Daoy (cell line): ENCODE measurements at places on chromosomes 12 and 14. TPM values are rescaled to one million over a fixed set of nuclear protein-coding genes. Genes with fewer than 3 reads are reported as not detected.
A peak's percentile ranks its signal among the peaks of the same experiment; 100 is the strongest.

- DNase-seq: no peak
Observed at GRCh38 chr14:76713121-76713520, 48.1 kb upstream of the VASH1 start.

GRCh38 chr12:106867651-106868050, 88.1 kb upstream of the TMEM263 start:
- DNase-seq: no peak

GRCh38 chr14:24607081-24607480, 2.4 kb downstream of the GZMH start:
- no peak for DNase-seq

The CCDC175 gene
- total RNA-seq: 0.12 TPM in 1 of 2 replicates, not detected in the other

- no peak for DNase-seq
Observed at GRCh38 chr12:105814283-105814682, 324.5 kb downstream of the NUAK1 start.

DNA sequence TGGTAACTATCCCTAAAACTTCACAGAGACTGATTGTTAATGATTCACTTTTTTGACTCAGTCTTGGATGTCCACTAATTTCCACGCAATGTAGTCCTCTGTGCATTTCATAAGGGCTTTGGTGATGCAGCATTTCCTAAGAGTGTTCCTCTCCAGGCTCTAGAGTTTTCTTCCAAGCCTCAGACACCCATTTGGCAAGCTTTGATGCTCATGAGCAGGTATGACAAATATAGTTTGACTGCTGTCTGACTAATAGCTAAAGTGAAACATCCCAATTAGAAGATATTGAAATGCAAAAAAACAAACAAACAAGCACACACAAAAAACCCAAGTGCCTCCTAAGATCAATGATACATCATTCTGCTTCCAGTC, 1.5 kb upstream of the VAMP1 start:
- DNase-seq: no peak

The PLEKHH1 gene
- 2.1 and 3.3 TPM in 2 replicates for total RNA-seq

- DNase-seq: no peak
Observed at GRCh38 chr14:103816991-103817390, 30.4 kb downstream of the PPP1R13B start.

DNA sequence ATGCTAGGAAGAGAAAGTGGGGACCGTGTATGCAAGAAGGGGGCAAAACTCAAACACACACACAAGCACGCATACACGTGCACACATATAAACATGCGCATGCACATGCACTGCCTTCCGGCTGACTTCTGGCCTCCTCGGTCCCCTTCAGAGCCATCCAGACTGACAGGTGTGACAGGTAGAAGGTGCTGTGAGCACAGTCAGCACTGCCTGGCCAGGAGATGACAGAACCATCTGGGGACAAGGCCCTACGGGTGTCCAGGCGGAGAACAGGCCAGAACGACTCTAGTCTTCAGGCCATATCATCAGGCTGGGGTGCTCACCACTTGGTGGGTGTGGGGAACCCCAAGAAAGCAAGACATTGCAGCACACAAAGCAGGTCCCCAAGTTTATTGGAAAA, 7.3 kb downstream of the KRT83 start:
- DNase-seq: no peak

The TAS2R42 gene
- not detected in 2 replicates for total RNA-seq

DNA sequence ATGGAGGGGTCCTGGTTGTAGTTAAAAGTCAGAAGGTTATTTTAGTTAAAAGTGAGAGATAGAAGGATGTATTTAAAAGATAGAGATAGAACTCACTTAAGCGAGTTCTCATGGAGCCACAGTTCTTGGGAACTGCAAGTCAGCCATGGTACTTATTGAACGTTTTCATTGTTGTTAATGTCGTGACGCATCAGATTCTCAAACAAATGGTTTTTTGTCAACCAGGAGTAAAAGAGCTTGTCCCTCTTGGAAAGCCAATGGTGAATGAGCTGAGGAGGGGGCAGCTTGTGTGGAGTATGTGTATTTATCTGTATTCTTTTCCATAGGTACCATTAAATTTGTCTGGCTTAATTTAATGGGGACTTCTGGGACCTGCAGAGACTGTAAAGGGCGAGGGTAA, 68.6 kb downstream of the FIGNL2 start:
- DNase-seq: no peak

The MBIP gene
- 15.5 and 17.7 TPM in 2 replicates for total RNA-seq

The RAB35 gene
- total RNA-seq: 23.3 and 31.7 TPM in 2 replicates

DNA sequence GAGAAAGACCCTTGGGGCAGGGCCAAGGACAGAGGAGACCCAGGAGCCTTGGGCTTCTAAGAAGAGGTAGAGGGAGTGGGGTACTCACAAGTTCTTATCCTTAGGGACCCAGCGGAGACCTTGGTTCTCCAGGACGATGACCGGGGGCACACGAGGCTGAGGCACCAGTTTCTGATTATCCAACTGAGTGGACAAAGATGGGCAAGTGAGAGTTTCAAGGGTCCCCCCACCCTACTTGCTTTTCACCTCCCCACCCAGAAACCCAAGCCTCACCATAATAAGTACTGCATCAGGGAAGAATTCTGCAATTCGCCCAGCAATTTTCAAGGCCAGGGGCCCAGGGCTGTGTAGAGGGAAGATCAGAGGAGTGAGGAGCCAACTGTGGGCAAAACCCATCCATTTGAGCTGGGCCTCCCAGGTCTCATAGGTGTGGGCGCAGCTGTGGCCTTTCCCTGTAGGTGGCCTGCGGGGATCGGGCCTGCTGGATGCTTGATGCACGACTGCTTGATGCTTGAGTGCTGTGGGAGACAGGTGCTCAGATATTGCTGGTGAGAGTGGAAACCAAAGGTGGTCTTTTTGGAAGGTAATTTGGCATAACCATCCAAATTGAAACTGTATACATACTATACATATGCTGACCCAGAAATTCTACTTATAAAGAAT, 2.0 kb downstream of the EMC9 start:
- no peak for DNase-seq

- peak; percentile 95 for DNase-seq
Observed at GRCh38 chr12:115354007-115354890, 670.3 kb upstream of the TBX3 start.

- DNase-seq: peak; percentile 54
Observed at GRCh38 chr14:77804592-77804991, 4.7 kb downstream of the ADCK1 start.

GRCh38 chr14:22597771-22598098, 365 bp upstream of the ABHD4 start:
- DNase-seq: no peak

- DNase-seq: no peak
Observed at GRCh38 chr12:110015132-110015531, 15.9 kb downstream of the ANKRD13A start.

DNA sequence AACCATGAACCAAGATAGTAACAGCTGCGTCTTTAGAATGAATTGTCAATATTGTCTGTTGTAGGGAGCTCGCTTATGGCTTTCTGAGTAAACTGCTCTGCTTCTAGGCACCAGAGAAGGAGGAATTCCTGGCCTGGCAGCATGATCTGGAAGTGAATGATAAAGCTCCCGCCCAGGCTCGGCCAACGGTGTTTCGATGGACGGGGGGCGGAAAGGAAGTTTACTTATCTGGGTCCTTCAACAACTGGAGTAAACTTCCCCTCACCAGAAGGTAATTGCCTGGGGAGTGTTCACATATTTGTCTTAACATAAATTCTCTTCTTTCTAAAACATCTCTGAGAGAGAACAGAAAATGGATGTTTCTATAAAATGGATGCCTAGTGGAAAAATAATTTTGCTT, 4.3 kb downstream of the PRKAB1 start:
- no peak for DNase-seq

DNA sequence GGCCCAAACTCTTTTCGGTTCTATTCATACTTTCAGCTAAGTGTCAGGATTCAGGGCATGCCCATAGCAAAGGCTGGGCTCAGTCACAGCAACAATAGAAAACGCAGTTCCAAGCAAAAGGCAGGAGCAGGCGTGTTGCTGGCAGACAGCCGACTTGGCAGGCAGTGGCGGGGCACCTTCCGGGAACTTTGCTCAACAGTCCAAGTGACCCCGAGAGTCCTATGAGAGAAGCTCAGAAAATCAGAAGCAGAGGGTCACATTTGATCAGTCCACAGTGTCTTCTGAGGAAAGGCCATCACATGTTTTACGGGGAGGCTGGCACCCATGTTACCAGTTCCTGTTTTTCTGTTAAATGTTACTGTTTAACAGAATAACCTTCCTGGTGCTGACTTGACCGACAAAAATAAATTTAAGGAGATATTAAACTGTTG, 115.0 kb downstream of the DACT1 start:
- DNase-seq: peak; percentile 51

- DNase-seq: no peak
Observed at GRCh38 chr12:112488257-112488876, 69.6 kb downstream of the PTPN11 start.

The OS9 gene
- 262 and 383 TPM in 2 replicates for total RNA-seq

The APPL2 gene
- total RNA-seq: 29.0 and 55.6 TPM in 2 replicates

DNA sequence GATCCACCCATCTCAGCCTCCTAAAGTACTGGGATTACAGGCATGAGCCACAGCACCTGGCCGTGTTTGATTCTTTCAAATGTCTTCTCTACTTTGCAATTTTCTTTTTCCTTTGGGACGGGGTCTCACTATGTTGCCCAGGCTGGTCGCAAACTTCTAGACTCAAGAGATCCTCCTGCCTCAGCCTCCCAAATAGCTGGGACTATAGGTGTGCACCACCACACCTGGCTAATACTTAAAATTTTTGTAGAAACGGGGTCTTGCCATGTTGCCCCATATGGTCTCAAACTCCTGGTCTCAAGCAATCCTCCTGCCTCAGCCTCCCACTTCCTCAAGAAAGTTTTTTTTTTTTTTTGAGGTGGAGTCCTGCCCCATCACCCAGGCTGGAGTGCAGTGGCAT, 1.7 kb downstream of the GATC start:
- no peak for DNase-seq

The UNC119B gene
- total RNA-seq: 11.2 and 15.0 TPM in 2 replicates

- peak; percentile 39 for DNase-seq
Observed at GRCh38 chr14:87566991-87567390, 426.0 kb downstream of the GALC start.

- DNase-seq: no peak
Observed at GRCh38 chr14:104284636-104285507, 146.5 kb downstream of the KIF26A start.

The TRHDE gene
- total RNA-seq: 7.9 and 10.7 TPM in 2 replicates

DNA sequence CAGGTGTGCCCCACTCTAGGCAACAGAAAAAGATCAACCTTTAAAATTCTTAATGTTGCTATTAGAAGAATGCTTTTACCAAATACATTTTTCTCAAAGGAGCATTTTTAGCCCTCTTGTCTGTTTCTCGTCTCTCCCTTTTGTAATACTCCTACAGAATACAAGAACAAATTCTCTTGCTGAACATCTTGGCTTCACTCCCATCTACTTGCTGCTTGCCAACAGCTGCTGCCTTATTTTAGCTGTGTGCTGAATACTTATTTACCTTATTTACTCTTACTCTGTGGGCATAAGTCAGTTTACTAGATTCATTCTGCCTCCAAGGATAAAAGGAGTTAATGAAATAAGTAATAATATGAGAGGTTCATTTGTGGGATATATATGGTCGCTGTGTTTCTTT, 70.8 kb downstream of the POLR3B start:
- no peak for DNase-seq

- no peak for DNase-seq
Observed at GRCh38 chr12:102533483-102534215, 53.3 kb upstream of the IGF1 start.

DNA sequence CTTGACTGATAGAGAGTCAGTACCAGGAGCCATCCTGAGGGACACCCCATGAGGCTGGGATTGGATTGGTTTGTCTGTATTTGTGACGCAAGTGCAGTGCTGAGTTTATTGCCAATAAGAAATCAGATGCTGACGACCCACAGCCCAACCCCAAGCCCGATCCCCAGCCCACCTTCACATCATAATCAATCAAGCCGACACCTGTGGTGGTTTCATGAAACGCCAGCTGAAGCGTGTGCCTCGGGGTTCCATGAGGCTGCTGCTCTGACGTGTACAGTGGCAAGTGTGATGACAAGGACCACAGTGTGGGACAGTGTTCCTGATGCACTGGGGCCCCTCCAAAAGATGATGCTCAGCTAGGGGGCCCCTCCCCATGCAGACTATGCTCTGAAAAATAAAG, 62.1 kb upstream of the C14orf180 start:
- no peak for DNase-seq

DNA sequence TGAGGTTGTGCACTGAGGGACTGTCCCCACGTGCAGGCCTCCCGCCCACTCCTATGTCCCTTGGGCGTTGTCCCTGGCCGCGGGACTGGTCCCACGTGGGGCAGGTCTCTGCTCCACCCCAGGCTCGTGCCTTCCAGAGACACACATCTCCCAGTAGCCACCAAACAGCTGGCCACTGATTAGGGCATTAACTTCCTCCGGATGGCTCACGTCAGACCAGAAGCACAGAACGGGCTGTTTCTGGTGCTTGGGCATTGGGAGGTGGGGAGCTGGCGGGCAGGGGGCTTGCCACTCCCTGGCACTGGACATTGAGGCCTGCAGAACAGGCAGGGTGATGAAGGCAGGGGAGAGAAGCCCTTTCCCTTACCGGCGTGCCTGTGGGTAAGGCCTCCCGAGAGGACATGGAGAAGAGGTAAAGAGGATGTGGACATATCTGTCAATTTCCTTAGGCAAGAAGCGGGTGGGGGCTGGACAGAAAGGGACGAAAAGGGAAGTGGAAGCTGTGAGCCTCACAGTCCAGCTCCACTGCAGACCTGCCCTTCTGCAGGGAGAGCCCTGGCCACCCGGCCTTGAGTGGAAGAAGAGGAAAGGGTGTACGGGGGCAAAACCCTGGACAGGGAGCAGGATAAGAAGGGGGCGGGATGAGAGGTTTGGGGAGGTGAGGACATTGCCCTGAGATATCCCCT, 101.2 kb downstream of the NINJ2 start:
- no peak for DNase-seq

DNA sequence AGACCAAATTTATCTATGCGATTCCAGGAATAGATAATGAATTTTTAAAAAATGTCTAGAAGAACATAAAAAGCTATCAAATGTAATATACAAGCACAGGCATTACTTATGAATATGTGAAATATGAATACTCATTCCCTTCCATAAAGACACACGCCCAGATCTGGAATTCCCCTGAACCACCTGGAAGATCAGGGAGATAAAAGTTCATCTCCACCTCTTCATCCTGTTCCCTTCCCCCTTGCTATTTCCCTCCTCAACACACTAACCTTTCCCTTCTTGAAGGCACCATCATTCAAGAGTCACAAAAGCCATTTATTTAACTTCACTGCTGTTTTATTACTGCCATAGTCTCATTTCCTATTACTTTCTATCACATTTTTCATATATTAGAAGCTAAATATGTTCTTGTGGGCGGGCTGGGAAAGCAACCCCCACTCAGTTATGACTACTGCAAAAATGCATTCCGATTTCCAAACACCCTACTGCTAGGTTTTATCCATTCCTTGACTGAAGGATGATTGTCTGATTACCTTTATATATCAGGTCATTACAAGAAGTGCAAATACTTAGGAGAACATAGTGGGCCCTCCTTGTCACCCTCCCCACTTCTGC, 16.1 kb downstream of the FGD6 start:
- peak; percentile 41 for DNase-seq
